ENCODE measurements at places on chromosomes 5 and 9. TPM values are rescaled to one million over a fixed set of nuclear protein-coding genes. Genes with fewer than 3 reads are reported as not detected.
A peak's percentile ranks its signal among the peaks of the same experiment; 100 is the strongest.

DNA sequence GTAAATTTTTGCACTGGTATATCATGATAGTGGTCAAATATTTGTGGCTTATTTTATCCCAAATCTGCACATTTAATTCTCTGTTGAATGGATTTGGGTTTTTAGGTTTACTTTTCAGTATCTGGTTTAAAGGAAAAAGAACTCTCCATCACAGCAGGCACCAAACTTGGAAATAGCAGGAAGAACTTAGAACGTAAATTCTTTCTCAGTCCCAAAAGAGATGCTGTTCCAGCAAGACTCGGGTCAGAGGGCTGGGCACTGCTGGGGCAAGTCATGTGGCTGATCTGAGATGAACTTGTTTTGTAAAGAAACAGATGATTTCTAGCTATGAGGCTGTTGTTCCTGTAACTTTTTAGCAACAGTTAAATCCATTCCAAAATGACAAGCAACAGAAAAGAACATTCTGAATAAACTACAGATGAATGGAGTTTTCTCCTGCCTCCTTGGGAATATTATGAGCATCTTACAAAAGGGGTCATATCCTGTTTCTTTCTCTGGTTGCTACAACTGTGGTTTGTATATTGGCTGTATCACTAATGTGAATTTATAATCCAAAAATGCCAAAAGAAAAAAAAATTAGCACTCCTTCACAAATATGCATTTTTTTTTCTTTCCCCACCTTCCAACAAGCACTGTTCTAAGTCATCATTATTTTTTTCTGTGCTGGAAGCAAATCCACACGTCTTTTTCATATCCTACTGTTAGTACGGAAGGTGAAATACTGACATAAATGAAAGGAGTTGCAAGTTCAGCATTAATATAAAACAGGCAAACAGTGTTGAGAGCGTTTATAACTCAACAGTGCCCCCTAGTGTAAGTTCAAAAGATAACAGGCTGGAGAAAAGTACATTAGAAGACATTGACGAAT, 31.1 kb downstream of the OR2K2 start:
- DNase-seq, result peak; percentile 63

PDLIM7 gene
- polyA plus RNA-seq, result 105 TPM

ZNF300 gene
- 41.2 TPM for polyA plus RNA-seq

GPBP1 gene
- 146 TPM for polyA plus RNA-seq

- no peak for DNase-seq
Measured at GRCh38 chr9:86626802-86627201, 272.6 kb upstream of the TUT7 start.

- no peak for DNase-seq
Measured at GRCh38 chr5:173538654-173539053, 77.8 kb downstream of the BOD1 start.

DNA sequence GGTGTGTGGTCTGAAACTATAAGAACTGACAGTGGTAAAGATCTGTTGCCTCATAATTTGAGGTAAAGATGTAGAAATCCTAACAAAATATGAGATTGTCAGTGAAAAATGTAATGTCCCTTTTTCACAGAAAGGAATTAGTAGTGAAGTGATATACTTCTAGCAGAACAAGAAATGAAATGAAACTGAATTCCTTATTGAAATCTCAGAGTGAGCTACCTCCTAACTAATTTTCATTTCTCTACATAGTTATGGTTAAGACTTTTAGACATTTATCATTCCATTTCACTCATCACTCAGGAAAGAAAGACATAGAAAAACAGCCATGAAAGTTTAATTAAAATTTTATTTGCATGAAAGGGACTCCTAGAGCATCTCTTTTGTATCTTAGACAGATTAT, 48.7 kb downstream of the TMEM174 start:
- DNase-seq, result no peak

CD274 gene
- 0.57 TPM for polyA plus RNA-seq

DNA sequence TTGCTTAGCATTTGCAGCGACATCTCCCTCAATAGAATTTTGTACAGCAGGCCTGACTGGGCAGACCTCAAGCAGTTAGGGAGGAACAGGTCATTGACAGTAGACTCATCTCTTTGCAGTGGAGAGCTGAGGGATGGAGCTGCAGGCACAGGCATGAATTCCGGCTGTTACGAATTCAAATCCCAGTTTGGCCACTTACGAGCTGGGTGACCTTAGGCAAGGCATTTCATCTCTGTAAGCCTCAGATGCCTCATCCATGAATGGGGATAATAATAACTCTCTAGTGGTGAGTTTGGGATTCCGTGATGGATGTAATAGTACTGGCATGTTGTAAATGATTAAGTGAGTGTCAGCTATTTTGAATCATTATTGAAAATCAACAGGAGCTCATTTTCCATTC, 195.3 kb downstream of the SEMA6A start:
- no peak for DNase-seq

GRCh38 chr5:532521-533242, 8.4 kb upstream of the SLC9A3 start:
- DNase-seq, result no peak

GRCh38 chr9:36922548-36922947, 111.5 kb downstream of the PAX5 start:
- DNase-seq, result no peak

CDC25C gene
- 7.6 TPM for polyA plus RNA-seq

DNA sequence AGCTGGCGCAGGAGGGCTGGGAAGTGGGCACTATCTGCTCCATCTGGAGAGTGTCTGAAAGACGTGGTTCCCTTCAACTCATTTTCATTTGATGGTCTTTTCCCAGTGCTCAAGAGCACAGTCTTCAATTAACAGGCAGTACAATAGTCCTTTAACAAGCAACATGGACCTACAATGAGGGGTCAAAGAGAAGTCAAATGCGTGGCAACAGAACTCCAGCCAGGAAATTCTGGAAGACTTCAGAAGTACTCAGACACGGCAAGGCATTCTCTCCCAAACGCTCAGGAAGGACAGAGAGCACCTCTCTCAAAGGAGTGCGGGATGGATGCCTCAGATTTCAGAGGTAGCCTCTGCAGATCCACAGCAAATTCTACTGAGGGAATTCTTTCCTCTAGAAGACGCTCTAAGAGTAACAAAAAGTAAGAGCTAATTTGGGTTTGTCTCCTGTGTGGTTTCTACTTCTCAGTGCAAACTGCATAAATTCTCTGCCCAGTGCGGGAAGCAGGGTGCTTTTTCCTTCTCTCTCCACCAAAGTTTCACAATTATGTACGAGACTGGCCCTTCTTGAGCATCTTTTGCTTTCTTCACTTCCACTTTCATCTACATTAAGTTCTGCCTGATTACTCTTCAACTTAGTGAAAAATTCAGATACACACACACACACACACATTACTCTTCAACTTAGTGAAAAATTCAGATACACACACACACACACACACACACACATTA, 56.4 kb downstream of the LHFPL2 start:
- no peak for DNase-seq

GRCh38 chr5:131321066-131321465, 57.2 kb downstream of the CDC42SE2 start:
- DNase-seq, result no peak

TXNDC8 gene
- not detected for polyA plus RNA-seq

DNA sequence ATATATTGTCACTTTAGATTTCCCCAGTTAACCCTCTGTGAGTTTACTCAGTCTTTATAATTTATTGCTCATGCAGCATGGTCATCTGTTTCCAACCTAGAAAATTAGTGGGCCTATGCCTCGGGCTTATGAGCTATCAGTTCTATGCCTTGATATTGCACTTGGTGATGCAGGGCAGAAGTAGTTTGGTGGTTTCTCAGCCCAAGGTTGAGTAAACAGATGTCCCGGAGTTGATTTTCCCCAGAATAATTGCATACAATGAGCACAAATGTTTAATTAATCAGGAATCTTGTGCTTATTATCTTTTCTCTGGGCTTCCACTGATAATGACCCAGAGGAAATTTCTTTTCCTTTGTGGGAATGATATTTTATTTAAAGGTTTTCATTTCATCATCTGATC, 474.0 kb downstream of the CCDC171 start:
- DNase-seq, result no peak

DNA sequence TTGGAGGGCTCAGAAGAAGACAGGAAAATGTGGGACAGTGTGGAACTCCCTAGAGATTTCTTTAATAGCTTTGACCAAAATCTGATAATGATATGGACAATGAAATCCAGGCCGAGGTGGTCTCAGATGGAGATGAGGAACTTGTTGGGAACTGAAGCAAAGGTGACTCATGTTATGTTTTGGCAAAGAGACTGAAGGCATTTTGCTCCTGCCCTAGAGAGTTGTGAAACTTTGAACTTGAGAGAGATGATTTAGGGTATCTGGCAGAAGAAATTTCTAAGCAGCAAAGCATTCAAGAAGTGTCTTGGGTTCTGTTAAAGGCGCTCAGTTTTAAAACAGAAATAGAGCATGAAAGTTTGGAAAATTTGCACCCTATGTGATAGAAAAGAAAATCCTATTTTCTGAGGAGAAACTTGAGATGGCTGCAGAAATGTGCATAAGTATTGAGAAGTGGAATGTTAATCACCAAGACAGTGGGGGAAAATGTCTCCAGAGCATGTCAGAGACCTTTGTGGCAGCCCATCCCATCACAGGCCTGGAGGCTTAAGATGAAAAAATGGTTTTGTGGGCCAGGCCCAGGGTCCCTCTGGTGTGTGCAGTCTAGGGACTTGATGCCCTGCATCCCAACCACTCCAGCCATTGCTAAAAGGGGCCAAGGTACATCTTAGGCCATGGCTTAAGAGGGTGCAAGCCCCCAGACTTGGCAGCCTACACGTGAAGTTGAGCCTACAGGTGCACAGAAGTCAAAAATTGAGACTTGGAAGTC, 463.7 kb upstream of the TLE4 start:
- no peak for DNase-seq

DNA sequence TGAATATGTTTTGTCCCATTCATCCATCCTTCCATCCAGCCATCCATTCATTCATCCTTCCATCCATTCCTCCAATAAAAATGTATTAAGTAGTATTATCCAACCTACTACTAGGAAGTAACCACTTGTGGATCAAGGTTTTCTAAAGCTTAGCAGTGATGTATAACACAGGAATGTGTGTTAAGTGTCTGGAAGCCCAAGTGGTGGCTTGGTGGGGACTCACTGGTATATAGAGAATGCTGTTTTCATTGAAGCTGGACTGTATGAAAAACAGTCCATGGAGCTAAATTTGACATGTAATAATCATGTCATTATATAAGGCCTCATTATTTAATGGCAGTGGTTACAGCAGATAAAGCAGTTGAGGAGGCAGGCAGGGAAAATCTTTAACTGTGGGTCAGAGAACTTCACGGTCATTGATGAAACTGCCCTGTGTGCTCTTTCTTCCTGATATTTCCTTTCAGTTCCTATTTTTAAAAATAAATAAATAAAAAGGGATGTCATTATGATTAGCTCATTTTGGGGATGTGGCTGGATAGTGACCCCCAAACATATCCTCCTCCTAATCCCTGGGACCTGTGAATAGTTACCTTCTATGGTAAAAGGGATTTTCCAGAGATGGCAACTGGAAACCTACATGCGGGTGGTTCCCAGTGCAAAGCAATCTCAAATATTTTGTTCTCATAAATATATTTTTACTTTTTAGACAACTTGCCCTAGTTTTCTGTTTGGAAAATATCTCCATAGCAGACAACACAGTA, 82.3 kb downstream of the DAPK1 start:
- DNase-seq, result no peak

GRCh38 chr5:88820581-88820980, 62.4 kb downstream of the MEF2C start:
- DNase-seq, result no peak

DNA sequence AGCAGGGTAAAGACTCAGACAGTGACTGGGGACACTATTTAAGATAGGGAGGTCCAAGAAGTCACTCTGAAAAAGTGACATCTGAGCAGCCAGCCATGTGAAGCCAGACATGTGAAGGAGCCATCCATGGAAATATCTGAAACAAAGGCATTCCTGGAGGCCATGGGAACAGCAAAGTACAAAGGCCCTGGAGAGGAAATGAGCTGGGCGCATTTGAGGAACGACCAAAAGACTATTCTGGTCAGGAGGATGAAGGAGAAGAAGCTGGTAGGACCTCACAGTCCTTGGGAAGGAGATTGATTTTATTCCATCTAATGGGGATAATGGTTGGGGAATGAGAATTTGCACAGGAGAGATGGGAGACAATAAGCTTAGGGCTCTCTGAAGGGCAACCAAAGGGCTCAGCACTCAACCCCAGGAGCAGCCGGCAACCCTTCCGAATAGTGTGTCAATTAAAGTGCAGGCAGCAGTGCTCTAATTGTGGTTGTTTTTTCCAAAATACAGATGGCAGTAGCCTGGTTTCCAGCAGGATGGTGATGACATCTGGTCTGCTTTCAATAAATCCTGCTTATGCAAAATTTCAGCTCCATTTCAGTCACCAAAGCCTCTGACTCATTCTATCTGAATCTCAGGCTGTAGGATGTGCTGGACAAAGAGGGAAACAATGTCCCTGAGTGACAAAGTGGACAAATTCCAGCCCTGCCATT, 26.7 kb downstream of the FOXI1 start:
- no peak for DNase-seq

GHR gene
- 24.8 TPM for polyA plus RNA-seq

GRCh38 chr5:89187268-89187667, 304.3 kb upstream of the MEF2C start:
- DNase-seq, result no peak

Measured in right renal pelvis (tissue), 4 donors.